Stimulated activated CD4-positive, alpha-beta T cell treated with anti-CD3 and anti-CD28 coated beads, Interleukin-4, amount 100 ng/mL, for 1 hour (primary cell): ENCODE measurements at places on chromosomes 2 and 18.

- no peak for DNase-seq
Measured at GRCh38 chr2:61671561-61672315, 133.6 kb upstream of the XPO1 start.

GRCh38 chr2:120830096-120830830 lies 94.6 kb downstream of the GLI2 start:
- no peak for DNase-seq

GRCh38 chr2:235843591-235844395 lies 324.4 kb downstream of the GBX2 start:
- no peak for DNase-seq

DNA sequence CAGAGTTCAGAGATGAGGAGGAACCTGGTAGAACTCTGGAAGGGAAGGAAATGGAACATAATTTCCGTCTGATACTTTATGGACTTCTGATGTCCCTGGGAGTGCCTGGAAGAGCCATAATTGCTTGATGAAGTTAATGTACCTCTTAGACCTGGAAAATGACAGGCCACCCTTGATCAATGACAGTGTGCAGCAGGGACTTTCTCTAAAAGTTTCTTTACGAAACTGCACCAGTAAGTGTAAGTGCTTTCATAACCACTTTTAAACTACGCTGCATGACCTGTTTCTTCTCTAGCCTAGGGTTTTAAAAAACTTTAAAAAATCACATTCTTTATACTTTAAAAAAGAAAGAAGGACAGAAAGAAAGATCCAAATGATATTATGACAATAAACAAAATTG lies 164.5 kb downstream of the LPIN1 start:
- DNase-seq, result no peak

DNA sequence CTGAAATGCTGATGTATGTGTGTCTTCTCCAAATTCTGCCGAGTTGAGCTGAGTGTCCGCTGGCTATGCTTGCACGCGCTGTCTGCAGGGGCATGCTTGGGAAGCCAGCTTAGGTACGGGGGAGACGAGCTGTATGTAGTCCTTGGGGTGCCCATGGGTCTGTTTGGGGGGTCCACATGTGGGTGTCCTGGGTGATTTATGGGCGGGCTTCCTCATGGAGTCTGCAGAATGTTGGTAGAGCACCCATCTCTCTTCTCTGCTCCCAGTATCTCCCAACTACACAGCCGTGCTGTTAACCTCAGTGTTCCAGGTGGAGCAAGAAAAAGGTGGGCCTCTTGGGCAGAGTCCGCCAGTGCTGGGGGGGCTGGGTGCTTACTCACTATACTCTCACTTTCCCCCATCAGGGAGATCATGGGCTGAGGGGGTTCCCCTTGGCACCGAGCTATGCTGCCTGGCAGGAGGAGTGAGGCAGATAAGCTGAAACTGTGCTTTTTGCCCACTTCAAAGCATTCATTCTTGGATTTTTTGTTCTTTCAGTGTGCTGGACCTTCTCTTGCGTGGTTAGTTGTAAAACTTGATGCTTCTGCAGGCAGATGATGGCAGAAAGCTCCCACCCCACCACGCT lies 128.2 kb upstream of the ALKAL2 start:
- DNase-seq, result no peak

DNA sequence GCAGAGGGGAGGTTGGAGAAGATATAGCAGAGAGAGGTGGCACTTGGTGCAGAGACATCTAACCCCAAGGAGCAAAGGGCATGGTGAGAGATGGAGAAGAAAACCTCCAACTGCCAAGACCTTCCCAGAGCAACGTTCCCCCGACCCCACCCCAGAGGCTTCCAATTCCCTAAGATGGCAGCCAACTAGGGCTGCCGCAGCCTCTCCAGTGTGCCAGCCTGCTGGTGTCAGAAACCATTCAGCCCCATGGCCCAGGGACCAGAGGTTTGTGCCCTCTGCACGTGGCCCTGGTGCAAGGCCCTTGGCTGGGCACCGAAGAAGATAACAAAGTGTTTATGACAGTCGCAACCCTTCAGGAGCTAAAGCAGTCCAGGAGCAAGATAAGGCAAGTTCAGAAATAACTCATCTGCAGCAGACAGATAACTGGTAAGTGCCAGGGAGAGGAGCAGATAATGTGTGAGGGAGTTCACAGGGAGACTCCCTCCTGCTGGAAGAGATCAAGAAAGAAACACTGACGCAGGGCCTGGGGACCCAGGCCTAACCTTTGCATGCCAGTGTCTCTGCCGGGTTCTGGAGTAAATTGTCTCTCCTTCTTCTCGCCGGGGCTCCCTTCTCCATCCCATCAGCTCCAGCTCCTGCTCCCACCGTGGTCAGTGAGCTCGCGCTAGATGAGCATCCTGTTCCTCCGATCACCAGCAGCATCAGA lies 66.1 kb upstream of the ID2 start:
- DNase-seq, result no peak
